ENCODE measurements at places on chromosomes 4 and X. TPM values are rescaled to one million over a fixed set of nuclear protein-coding genes. Genes with fewer than 3 reads are reported as not detected.

HTR2C gene
- not detected for total RNA-seq

ATP8A1 gene
- 0.76 TPM for total RNA-seq

F9 gene
- not detected for total RNA-seq

DNA sequence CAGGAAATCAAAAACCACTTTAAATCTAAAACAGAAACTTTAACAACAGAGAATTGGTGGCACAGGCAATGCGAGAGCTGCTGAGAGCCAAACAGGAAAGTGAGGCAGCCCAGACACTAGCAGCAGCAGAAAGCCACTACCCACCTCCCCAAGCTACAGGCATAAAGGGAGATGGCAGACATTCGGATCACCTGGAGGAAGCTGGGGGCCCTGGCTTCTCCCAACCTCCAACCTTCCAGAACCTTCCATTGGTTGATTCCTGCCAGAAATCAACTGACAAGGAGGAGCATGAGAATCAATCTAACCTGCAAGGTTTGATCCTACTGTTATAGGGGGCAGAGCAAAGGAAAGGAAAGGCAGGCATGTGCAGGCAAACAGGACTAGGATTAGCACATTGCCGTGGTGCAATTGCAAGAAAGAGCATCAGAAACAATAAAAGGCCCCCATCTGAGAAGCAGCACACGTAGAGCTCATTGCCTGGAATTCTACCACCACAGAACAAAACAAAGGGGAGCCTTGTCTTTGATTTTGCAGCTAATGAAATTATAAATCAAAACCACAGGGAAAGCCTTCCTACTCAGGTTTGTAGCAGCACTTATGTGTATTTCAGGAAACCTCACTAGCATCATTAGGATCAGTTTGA is 427.3 kb upstream of the RASGEF1B start:
- DNase-seq = no peak

DNA sequence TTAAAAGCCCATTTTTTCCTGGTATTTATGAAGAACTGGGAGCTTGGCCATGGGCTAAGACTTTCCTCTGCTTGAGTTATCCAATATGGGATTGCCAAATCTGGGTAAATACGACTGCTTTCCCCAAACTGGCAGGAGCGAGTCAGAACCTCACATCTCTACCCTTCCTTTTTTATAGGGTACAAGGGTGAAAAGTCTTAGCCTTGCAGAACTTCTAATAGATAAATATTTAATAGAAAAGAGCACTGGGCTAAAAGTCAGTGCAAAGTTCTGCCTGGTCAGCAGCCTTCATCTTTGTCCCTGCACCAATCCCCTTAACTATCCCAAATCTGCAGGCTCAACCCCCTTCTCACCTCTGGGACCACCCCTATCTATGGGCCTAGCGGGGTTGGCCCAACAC is 61.6 kb upstream of the ACSL1 start:
- no peak for DNase-seq

GRCh38 chr4:113880240-113881028 is 99.0 kb downstream of the ARSJ start:
- no peak for DNase-seq
